ENCODE measurements at places on chromosomes 11 and 22.

GRCh38 chr22:26409719-26410335, 19.2 kb upstream of the ASPHD2 start:
- no peak for DNase-seq

GRCh38 chr22:32265882-32266767, 11.0 kb upstream of the SLC5A4 start:
- DNase-seq = peak; percentile 78

GRCh38 chr11:94708642-94709041, 59.5 kb upstream of the AMOTL1 start:
- DNase-seq = no peak

GRCh38 chr11:73907191-73907590, 30.4 kb downstream of the PAAF1 start:
- DNase-seq = peak; percentile 3

GRCh38 chr22:30276039-30276438, 9.4 kb upstream of the OSM start:
- no peak for DNase-seq

GRCh38 chr11:45806937-45807791, 2.2 kb downstream of the SLC35C1 start:
- DNase-seq = no peak

DNA sequence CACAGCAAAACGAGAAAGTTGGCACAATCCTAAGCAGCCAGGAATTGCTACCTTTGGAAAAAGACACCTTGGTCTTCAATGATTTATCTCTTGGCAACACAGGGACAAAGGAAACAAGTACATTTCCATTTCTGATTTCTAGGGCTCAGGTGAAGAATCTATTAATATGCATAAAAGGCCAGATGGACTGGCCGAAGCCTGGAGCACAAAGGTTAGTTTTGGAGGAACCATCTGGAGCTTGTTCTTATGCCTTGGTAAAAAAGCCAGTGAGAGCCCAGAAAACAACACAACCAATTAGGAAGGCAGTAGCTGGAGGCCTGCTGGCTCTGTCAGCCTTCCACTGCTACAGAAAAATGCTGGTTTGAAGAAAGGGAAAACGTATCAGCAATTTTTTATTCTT, 713.5 kb upstream of the API5 start:
- DNase-seq = no peak

DNA sequence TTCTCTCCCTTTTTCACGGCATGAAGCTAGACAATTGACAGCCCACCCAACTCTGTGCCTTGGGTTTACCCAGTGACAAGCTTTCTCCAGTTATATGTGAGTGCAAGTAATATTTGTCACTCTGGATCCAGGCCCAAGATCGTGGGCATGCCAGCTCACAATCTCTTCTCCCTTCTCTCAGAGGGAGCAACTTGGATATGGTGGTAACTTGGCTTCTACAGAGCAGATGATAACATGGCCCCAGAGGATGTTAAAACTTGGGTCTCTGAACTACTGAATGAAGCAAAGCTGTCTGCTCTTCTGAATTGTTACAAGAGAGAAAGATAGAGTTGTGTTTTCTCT, 20.8 kb downstream of the C11orf96 start:
- no peak for DNase-seq

- no peak for DNase-seq
Observed at GRCh38 chr11:27388869-27389268, 25.9 kb upstream of the CCDC34 start.

DNA sequence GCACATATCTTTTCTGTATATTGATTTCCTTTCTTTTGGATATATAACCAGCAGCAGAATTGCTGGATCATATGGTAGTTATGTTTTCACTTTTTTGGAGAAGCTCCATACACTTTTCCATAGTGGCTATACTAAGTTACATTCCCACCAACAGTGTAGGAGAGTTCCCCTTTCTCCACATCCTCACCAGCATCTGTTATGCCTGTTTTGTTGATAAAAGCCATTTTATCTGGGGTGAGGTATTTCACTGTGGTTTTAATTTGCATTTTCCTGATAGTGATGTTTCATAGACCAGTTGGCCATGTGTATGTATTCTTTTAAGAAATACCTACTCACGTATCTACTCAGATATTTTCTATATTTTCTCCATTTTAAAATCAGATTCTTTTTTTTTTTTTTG, 419.3 kb upstream of the FAT3 start:
- no peak for DNase-seq

- no peak for DNase-seq
Observed at GRCh38 chr11:62567018-62567633, 6.6 kb downstream of the EEF1G start.

- no peak for DNase-seq
Observed at GRCh38 chr11:96741068-96741467, 351.3 kb downstream of the JRKL start.

GRCh38 chr11:115874843-115875242, 370.6 kb upstream of the CADM1 start:
- DNase-seq = no peak

DNA sequence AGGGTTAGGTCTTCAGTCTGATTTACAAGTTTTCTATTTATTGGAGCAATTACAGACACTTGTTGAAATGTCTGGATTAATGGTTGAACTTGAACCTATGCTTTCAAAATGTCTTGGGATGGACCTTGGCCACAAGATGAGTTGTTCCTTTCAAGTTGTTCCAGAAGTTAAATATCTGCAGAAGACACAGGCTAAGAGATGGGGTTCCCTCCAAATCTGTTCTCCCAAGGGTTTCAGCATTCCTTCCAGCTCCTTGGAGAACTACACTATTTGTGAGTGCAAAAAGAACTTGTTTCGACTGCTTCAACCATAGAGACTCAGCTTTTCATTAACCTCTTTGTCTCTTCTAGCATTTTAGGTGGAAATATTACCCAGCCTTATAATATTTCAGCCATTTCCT, 189.0 kb upstream of the BLID start:
- DNase-seq = no peak

DNA sequence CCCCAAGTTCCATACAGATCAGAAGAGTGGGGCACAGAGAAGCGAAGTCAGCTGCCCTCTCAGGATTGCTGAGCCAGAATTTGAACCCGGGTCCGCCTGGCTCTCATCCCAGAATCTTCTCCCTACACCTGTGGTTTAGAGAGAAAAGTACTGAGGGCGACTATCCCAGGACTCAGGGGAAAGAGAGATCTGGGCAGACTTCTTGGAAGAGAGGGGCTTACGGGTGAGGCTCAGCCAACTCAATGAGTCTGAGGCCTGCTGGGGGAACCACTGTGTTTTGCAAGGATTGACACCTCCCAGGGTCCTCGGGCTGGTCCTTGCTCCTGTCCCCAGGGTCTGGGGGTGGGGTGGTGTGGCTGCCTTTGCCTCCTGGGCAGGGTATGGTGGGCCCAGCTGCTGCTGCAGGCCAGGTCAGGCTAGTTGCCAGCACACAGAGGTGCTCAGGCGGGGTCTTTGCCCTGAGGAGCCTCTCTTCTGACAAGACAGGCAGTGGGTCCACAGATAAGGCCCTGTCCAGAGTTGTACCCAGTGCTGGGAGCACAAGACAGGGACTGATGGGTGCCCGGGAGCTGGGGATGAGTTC, 1.2 kb downstream of the CAPN5 start:
- DNase-seq = no peak

- DNase-seq = no peak
Observed at GRCh38 chr11:84136926-84137325, 850.8 kb upstream of the CCDC90B start.

- DNase-seq = no peak
Observed at GRCh38 chr11:119704849-119705248, 24.2 kb downstream of the NECTIN1 start.

DNA sequence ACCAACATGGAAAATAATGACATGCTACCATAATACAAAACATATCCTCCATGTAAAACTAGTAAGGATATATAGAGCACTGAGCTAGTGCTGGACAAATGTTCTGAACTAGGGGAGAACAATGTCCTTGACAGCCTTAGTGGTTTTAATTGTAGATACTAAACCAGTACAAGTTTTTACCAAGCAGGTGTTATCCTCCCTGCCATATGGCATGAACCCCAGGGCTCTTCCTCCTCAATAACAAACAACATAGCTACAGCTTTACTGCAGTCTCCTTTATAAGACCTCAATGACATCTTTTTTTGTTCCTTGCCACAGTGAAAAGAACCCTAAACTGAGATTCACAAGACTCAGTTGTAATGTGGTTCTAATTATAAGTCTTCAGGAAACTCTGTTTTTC, 70.2 kb upstream of the GDPD4 start:
- DNase-seq = no peak

GRCh38 chr11:82811369-82811768, 77.7 kb upstream of the FAM181B start:
- no peak for DNase-seq

GRCh38 chr11:19374151-19374569, 133.4 kb upstream of the E2F8 start:
- no peak for DNase-seq

DNA sequence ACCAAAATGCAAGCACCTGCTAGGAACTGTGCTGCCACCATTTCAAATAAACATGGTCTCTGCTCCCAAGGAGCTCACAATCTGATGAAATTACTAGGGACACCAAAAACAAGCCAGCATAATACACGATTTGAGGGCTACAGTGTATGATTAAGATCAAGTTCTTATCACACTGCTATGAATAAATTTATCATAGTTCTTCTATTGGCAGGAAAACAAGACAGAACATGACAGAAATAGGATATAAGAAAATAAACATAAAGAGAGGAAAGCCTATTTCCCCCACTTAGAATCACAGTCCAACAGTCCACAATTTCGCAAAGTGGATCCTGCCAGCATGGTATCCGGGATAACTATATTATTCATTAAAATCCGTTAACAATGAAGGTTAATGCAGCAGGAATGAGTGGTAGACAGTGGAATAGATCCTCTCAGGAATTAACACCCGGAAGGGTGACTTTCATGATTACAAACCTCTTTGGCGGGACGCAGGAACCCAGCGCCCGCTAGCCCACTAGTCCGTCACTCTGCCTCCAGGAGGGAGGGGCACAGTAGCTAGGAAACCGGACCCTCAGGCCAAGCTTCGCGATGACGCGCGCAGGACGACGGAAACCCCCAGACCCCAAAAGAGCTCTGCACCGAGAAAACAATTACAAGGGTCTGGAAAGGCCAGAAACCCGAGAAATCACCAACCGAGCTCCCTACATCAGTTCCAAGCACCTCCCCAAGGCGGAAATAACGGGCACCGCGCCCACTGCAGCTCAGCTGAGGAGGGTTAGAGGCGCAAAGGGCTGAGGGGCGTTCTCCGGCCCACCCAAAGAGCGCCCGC, 607 bp downstream of the CCDC82 start:
- no peak for DNase-seq

- DNase-seq = no peak
Observed at GRCh38 chr11:71339396-71339881, 87.1 kb upstream of the SHANK2 start.

DNA sequence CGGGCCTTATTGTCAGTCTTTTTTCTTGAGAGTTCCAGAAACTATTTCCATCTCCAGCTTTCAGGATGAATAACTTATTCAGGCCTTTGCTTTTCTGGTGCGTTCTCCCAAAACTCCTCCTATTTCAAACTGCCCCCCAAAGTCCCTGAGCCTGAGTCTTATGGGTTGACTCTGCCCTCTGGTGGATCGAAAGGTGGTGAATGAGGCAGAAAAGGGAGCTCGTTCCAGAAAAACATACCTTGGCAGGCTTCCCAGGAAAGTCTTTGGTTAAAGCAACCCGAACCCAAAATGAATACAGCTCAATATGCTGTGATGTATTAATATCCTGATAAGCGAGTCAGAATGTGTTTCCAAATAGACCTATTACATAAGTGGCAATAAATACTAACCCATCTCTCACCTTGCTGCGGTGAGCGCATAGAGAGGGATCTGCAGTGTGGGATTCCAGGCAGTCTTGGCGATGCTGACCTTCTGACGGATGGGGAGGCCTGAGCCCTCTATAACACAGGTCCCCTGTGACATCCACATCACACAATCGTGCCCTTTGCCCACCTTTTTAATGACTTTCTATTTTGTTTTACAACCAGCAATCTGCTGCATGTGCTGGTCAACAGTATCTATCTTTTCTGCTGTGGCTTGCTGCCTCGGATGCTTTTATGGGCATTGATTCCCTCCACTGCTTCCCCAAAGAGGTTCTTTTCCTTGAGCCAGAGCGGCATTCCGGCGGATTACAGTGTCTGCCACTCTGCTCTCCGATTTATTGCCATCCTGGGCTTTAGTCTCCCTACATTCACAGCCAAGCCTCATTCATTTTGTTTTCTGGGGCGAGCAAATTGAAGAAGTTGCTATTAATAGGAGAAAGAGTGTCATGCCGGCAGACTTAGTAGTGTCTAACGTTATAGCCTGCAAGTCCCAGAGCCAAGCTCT, 756.8 kb downstream of the NTM start:
- DNase-seq = no peak

- DNase-seq = peak; percentile 57
Observed at GRCh38 chr11:65225279-65226102, 36.3 kb upstream of the POLA2 start.

- no peak for DNase-seq
Observed at GRCh38 chr11:134340354-134340964, 8.7 kb downstream of the GLB1L2 start.

DNA sequence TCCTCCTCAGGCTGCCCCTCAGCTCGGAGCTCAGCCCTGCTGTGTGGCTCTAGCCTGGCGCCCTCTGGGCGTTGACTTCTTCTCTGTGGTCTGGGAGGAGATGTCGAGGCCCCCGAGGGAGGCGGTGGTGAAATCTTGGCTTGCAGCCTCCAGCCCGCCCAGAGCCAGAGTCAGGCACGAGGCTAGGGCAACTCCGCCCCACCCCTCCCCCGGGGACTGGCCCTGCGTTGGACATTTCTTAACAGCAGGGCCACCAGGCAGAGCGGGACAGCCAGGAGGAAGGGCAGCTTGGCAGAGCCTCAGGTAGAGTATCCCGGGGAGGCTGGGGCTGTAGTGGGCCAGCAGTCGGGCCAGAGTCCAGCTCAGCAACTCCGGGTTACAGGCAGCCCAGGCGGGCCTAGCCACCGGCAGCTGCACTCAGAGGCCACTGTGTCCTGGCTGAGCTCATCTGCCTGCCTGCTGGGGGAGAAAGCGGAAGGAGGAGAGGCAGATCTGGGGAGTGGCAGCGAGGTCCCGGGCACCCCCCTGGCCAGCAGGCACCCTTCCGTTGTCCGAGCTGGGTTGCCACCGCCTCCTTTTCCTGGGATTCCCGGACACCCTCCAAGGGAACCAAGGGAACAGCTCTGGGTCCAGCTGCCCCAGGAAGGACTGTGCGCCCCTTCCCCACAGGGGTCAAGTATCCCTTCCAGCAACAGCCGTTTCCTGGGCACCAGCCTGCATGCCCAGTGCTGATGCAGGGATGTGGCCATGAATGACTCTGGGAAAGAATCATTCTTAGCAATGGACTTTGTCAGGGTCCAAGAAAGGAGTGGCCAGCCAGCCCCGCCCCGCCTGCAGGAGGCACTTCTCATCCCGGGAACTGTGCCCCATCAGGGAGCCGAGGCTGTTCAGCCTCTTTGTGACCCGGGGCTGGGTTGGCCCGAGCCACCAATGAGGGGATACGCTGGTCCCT, at the start of gene ALDH3B1:
Gene ALDH3B1 (plus strand): TSS at position 238 of the 952 bp plus-strand sequence. CDS start 4,971 bp downstream, outside the sequence.
- DNase-seq = no peak

GRCh38 chr22:19605508-19606331, 81.5 kb upstream of the CLDN5 start:
- no peak for DNase-seq

GRCh38 chr22:44201665-44202064, 20.9 kb downstream of the PARVG start:
- DNase-seq = no peak

Data from activated naive CD8-positive, alpha-beta T cell treated with anti-CD3 and anti-CD28 coated beads, Interleukin-2, amount 50 U/mL, for 24 hours (primary cell).